Sigmoid colon (tissue), 7 donors: ENCODE measurements at places on chromosomes 1 and 21. TPM values are rescaled to one million over a fixed set of nuclear protein-coding genes. Genes with fewer than 3 reads are reported as not detected.

The SLC35D1 gene
- 10.7 TPM for total RNA-seq

GRCh38 chr1:6861075-6861724, 75.9 kb downstream of the CAMTA1 start:
- no peak for DNase-seq
- no peaks in the 10 kb centered on the region for H3K27me3 ChIP-seq
- peaks cover 14% of the 10 kb centered on the region for H3K4me1 ChIP-seq
- H3K27ac ChIP-seq: no peak overlapping the region
- H3K36me3 ChIP-seq: no peaks in the 10 kb centered on the region
- H3K4me3 ChIP-seq: no peak overlapping the region

DNA sequence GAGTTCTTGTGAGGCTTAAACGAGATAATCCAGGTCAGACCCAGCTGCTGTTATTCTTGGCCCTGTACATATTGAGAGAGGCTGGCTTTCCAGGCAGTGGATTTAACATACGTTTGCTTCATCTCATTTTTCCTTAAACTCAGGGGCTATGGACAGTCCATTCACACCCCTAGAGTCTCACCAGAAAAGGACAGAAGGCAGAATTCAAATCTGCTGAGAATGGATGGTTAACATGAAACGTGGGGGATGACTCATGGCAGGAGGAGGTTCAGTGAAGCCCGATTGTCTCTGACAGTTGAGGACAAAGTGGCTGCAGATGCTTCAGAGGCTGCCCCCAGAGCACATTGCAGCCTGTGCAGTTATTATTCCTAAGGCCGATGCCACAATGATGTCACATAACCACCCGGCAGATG, 39.5 kb downstream of the TGFB2 start:
- no peaks in the 10 kb centered on the region for H3K4me1 ChIP-seq
- H3K4me3 ChIP-seq: no peak overlapping the region
- H3K36me3 ChIP-seq: no peaks in the 10 kb centered on the region
- H3K27me3 ChIP-seq: no peaks in the 10 kb centered on the region
- no peak overlapping the region for H3K27ac ChIP-seq

GRCh38 chr1:246629030-246629429, 62.8 kb downstream of the CNST start:
- H3K27me3 ChIP-seq: no peaks in the 10 kb centered on the region
- peak overlapping the region; percentile 40 for H3K27ac ChIP-seq
- H3K36me3 ChIP-seq: peaks cover 23% of the 10 kb centered on the region
- no peak overlapping the region for H3K4me3 ChIP-seq

DNA sequence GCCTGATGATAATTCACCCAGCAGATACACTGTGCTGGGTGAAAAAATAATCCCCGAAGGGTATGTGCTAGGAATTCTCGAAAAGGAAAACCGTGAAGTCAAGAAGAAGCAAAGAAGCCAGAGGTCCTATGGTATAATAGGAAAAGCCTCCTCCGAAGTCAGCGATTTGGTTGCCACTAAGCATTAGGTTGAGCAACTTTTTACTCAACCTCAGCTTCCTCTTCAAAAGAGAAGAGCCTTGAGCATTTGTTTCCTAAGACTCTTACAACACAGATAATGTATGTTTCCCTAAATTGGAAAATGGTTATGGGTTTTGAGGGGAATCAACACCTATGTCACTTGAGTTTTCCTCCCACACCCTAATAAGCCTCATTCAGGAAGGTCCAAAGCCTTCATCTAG, 21.3 kb upstream of the MNDA start:
- no peaks in the 10 kb centered on the region for H3K4me1 ChIP-seq
- H3K27ac ChIP-seq: no peak overlapping the region
- no peak overlapping the region for H3K4me3 ChIP-seq
- DNase-seq: no peak
- H3K27me3 ChIP-seq: no peaks in the 10 kb centered on the region

The S100A7 gene
- total RNA-seq: not detected

The SYTL1 gene
- total RNA-seq: 1.5 TPM

The SEMA6C gene
- 10.5 TPM for total RNA-seq

The SLAMF8 gene
- total RNA-seq: 5.0 TPM
